Epithelial cell of prostate (primary cell): ENCODE measurements at places on chromosomes 13 and 19.

- peak; percentile 12 for DNase-seq
These were observed 81.0 kb downstream of the GPR12 start for GRCh38 chr13:26679411-26680122.

DNA sequence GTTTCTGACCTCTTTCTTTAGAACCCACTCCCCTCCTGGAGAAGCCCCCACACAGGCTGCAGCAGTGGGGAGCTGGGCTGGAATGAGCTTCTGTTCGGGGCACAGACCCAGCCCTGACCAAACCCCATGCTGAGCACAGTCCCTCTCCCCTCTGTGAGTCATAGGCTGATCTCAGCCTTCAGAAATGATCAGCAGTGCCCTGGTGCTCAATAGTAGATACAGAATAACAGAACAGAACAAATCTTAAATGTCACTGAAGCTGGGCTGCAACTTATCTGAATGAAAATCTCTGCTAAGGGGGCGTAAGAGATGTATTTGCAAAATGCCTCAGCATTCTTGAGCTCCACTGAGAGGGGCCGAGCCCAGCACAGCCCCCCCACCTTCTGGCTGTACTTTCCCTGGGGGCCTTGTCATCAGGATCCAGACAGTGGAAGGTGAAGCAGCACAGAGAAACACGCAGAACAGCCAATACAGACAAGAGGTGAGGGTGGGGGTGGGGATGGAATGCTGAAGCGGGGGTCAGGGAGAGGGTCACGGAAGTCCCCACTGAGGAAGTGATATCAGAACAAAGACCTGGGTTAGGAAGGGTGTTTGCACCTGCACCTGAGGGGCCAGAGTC is 9.9 kb downstream of the ZNF665 start:
- DNase-seq, result no peak

GRCh38 chr19:1690699-1691307 is 38.4 kb upstream of the TCF3 start:
- no peak for DNase-seq

GRCh38 chr13:110562696-110563462 is 1.4 kb upstream of the RAB20 start:
- no peak for DNase-seq

DNA sequence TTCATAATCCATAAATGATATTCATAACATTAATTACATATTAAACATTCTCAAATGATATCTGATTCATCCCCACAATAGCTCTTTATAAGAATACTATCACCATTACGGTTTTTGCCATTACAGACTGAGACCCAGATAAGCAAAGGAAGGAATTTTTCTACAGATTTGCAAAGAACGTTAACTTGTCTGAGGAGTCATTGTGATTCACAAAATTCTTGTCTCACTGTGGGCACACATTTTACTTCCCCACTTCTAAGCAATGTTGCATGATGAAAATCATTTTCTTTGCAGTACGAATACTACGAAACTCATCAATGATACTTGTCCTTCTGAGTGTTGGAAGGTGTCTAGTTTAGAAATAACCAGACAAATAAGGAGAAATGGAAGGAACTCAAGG is 70.1 kb downstream of the NALCN start:
- no peak for DNase-seq
